ENCODE measurements at places on chromosomes 6 and 20.

DNA sequence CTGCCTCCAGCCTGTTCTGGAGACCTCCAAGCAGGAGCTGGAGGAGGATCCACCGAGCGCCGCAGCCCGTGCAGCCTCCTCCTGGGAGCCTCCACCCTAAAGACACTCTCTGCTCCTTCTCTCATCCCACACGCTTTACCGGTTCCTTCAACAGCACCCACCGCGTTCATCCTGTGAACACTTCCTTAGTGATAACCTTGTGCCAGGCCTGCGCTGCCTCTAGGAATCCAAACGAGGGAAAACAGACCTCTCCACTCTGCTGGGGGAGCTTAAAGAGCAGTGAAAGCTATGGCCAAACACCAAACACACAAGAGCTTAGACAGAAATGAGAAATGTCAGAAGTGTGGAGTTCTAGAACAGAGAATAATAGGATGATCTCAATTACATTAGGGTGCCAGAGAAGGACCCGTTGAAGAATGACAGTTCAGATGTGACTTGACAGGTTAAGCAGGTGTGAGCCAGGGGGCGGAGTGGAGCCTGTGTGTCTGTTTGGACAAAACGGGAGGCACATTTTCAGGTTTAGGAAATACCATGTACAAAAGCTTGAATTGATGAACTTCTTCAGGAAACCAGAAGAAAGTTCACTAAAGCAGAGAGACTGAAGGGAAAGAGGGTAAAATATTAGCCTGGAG lies 28.5 kb upstream of the HLA-DRB5 start:
- no peak for DNase-seq

DNA sequence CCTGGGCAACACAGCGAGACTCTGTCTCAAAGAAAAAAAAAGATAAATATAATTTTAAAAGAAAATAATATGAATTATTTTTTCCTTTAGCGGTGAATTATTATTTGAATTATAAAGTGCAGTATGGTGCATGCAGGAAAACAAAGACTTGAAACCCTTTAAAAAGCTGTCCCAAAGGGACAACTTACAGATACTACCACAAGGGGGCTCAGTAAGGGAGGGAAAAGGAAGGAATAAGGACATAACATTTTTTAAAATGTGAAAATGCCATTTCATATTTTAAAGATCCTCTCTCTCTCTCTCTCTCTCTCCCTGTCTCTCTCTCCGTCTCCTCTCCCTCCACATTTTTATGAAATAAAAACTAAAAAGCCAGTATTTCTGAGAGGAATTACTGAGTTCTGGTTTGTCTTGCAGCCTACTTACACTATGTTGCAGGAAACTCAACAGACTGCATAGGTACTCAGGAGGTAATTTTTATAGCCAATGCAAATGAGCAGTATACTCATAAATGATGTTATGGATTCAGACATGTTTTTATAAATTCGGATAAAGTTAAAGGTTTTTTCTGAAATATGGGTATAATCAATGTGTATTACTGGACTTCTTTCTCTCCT lies 455.0 kb upstream of the GJE1 start:
- peak; percentile 12 for DNase-seq

DNA sequence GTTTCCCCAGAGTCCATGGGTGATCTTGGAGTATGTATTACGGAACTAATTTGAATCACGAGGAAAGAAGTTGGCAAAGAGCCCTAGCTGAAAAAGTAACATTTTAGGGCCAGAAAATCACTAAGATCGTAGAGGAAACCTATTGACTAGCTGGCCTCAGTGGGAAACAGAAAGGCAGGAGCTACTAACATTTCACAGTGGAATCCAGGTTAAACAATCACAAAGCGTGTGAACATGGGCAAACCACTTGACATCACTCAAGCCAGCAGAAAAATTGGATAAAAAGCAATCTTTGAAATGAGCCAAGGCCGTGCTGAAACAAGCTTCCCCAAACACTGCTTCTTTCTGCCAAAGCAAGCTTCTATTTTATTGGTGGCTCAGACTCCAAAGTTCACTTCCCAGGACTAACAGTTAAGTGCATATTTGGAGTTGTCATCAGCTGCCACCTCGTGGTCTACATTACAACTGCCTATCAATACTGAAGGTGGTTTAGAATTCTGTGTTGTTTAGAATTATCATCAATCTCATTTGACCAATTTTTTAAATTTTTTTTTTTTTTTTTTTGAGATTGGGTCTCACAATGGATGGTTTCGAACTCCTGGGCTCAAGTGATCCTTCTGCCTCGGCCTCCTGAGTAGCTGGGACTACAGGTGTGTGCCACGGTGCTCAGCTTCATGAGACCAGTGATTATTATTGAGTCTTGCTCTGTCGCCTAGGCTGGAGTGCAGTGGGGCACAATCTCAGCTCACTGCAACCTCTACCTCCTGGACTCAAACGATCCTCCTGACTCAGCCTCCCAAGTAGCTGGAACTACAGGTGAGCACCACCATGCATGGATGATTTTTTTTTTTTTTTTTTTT lies 10.6 kb downstream of the RPS10 start:
- peak; percentile 9 for DNase-seq

- no peak for DNase-seq
These were observed 106.7 kb downstream of the SLX4IP start for GRCh38 chr20:10541668-10542411.

DNA sequence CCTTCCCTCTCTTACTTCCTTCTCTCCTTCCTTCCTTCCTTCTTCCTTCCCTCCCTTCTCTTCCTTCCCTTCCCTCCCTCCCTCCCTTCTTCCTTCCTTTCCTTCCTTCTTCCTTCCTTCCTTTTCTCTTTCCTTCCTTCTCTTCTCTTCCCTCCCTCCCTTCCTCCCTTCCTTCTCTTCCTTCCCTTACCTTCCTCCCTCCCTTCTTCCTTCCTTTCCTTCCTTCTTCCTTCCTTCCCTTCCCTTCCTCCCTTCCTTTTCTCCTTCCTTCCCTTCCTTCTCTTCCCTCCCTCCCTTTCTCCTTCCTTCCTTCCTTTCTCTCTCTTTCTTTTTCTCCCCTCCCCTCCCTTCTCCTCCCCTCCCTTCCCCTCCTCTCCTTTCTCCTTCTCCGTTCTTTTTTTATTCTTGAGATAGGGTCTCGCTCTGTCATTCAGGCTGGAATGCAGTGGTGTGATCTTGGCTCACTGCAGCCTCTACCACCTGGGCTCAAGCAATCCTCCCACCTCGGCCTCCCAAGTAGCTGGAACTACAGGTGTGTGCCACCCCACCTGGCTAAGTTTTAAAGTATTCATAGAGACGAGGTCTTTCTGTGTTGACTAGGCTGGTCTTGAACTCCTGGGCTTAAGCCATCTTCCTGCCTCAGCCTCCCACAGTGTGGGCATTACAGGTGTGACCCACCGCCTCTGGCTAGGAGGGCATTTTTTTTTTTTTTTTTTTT lies 1.1 kb upstream of the ZNF512B start:
- DNase-seq, result no peak

DNA sequence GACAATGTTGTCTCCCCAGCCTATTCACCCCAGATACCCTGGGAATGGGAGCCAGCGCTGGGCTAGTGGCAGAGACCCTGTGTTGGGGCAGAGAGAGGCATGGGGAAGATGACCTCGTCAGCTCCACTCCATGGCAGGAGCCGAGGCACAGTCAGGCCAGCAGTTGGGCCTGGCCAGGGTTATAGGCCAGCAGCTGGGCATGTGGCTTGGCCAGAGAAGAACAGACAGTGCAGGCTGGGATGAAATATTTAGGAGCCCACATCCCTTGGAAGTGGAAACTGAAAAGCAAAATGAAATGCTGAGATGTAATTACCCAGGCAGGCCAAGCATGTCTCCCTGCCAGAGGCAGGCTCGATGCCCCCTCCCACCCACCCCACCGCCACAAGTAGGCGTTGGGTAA lies 70.0 kb downstream of the GRM4 start:
- no peak for DNase-seq

GRCh38 chr6:89034586-89035251 lies 45.8 kb upstream of the PNRC1 start:
- no peak for DNase-seq
